ENCODE measurements at places on chromosomes 12 and 14.
A peak's percentile ranks its signal among the peaks of the same experiment; 100 is the strongest.

- no peak for DNase-seq
These were observed 540.4 kb upstream of the MGAT4C start for GRCh38 chr12:86796550-86796949.

GRCh38 chr12:61490526-61491498 lies 769.4 kb upstream of the USP15 start:
- no peak for DNase-seq

DNA sequence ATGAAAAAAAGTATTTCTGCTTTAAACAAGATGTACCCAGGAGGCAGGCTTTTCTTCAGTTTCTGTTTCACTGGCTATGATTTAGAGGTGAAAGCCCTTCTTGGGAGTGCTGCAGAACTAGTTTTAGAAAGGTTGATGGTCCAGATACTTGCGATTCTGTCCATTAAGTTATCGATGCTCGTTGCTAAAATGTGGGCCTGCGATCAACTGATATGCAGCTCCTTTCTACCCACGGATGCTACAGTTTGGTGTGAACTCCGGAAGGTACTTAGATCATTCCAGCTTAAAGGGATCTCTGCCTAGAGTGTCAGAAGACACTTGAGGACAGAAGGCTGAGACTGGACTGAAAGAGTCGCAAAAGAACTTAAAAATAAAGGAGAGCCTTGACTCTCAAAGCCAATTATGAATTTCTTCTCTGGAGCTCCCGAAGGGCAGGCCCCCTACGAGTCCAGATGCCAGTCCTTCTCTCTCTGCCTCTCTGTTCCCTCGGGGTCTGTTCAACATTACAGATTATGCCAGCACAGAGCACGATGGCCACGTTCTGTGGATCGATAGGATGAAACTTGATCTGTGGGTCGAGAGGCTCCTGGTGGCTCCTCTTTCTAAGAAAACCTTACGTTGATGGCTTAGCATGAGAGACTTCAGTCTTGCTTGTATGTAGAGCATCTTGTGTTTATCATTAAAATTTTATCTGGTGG lies 40.0 kb downstream of the FBXW8 start:
- no peak for DNase-seq

DNA sequence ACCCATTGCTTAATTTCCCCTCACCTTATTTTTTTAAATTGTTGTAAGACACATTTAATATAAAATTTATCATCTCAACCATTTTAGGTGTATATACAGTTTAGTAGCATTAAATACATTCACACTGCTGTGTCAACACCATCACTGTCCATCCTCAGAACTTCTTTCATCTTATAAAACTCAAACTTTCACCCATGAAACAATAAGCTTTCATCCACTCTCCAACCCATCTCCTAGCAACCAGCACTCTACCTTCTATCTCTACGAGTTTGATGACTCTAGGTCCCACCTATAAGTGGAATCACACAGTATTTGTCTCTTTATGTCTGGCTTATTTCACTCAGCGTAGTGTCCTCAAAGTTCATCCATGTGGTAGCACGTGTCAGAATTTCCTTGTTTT lies 75.5 kb downstream of the TBX3 start:
- DNase-seq, result no peak

DNA sequence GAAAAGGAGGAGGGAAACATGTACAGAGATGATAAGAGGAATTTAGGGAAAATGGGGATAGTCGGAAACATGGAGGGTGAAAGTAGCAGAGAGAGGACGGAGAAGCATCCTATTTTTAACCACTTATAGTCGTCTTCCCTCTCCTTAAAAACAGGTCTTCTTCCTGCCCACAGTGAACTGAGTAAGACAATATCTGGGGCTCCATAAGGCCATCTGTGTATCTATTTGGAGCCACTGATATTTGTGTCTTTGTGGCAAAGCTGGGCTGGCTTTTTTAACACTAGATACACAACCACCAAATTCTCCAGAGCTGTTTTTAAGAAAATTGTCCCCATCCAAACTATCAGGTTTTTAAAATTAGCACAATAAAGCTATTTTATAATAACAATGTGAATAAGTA lies 109.5 kb upstream of the RAP1B start:
- DNase-seq, result no peak

DNA sequence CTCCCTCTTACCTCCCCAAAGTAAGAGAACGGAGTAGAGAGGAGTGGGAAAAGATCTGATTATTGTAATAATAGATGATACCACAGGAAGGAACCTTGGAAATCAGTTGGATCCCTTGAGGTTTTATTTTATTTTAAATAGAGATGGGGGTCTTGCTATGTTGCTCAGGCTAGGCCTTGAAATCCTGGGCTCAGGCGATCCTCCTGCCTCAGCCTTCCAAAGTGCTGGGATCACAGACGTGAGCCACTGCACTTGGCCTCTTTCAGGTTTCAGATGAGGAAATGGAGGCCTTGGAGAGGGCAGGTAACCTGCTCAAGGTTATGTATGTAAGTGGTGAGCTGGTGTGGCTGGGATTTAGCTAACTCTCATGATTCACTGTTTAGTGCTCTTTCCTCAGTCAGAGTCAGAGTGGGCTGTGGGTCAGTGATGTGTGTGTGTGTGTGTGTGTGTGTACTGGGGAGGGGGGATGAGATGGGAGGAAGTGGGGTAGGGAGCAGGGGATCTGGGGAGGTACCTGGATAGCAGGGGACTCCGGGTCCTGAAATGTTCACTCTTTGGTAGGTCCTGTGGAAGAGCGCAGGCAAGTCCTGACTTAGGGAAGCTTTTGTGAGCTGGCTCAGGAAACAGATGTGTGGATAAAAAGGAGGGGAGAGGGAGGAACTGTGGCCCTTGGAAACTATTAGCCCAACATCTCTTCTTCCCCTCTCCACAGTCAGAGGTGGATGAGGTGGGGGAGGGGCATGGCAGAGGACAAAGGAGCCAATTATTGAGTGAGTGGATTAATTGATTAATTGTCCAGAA lies 4.7 kb upstream of the CISTR start:
- DNase-seq, result no peak

DNA sequence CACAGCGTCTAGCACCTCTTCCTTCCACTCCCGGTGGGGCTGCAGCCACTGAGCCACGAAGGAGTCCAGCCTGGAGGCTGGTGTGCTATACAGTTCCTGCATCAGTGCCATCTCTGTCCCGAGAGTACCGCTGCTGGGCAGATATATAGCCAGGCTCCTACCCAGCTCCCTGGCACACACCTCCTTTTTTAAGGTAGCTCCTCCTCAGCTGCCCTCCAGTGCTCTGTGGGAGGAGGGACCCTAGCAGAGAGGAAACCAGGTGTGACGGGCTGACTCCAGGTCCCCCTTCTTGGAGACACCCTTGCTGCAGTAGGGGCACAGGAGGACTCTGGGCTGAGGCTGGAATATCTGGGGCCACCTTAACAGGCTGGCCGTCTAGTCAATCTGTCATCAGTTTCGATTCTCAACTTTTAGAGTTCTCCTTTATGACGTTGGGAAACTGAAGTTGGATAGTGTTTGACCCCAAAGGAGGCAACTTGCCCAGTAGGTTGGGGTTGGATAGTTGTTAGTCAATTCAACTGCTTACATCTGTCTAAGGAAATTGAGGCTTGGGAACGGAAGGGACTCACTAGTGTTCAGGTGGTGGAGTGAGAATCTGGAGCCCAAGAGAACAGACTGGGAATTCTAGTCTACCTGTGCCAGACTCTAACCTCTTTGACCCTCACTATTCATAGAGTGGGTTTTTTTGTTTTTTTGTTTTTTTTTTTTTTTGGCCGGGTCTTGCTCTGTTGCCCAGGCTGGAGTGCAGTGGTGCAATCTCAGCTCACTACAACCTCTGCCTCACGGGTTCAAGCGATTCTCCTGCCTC lies at the start of gene OASL:
OASL (minus strand) TSS at position 386 of the 808 bp plus-strand sequence; CDS start at position 111, 275 bp downstream.
- peak; percentile 8 for DNase-seq

DNA sequence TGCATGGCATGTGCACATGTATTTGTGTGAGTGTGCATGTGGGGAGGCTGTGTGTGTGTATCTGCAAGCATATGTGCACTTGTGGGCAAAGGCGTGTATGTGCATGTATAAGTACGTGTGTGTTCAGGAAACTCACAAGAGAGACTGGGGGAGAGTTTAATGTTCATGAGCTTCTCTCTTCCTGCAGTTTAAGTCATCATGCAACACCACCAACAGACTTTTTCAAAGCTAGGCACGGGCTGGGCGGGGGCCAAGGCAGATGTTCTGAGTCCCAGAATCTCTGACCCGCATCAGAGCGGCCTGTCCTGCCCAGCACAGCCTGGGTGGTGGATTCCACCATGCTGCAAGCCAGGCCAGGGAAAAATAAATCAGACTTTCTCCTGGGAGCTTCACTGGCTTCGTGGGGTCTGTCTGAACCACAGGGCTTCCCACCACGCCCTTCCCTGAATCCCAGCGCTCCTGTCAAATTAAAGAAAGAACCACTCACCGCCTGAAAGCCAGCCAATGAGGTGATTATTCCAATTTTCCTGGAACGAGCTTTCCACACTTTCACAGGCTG lies 75.7 kb downstream of the PITPNM2 start:
- no peak for DNase-seq

DNA sequence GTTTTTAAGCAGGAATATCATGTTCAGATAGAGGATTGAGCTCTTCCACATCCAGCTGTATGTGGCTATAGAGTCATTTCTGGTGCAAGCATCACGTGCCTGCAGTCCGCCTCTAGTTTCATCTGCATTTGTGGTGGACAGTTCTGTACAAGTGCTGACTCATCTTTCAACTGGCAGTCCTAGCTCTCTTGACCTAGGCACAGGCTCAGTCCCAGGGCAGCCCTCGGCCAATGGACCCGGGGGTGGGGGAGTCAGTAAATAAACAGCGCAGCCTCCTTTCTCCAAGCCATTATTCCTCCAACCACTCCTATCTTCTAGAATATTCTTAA lies 41.8 kb upstream of the FRMD6 start:
- no peak for DNase-seq

GRCh38 chr12:62279058-62279457 lies 18.9 kb downstream of the USP15 start:
- no peak for DNase-seq

GRCh38 chr12:6858799-6859198 lies 6.8 kb downstream of the USP5 start:
- DNase-seq, result no peak

- DNase-seq, result no peak
These were observed 427.7 kb downstream of the FUT8 start for GRCh38 chr14:65840118-65840751.

GRCh38 chr14:42229976-42230375 lies 623.3 kb downstream of the LRFN5 start:
- no peak for DNase-seq

- DNase-seq, result no peak
These were observed 4.5 kb downstream of the TMED8 start for GRCh38 chr14:77372304-77372841.

DNA sequence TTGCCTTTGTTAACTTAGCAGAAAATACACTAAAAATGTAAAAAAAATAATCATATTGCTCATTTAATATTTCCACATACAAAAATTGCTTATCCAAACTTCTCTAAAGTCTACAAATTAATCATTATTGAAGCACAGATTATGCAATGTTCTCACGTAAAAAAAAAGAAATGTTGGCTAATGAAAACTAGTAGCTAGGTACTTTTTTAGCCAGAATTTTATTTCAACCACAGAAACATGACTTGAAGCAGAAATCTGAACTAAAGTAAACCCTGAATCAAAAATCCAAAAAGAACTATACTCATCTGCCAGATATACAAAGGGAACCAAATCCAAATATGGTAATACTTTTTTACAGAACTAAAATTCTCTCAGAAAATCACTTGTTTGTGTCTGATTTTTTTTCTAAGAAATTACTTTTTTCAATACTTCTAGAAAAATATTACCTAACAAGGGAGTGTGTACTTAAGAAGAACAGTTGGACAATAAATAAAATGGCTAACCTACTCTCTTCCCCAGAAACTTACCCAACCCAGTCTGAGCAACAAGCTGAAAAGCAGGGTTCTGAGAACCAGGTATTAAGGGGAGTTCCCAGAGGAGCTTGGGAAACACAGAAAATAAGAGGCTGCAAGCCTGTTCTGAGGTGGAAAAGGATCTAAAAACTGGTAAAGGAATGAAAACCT lies 78.4 kb upstream of the RAP1B start:
- no peak for DNase-seq

- DNase-seq, result no peak
These were observed 212.5 kb upstream of the DDHD1 start for GRCh38 chr14:53365486-53366130.

GRCh38 chr14:103521951-103522563 lies 573 bp downstream of the CKB start:
- no peak for DNase-seq

DNA sequence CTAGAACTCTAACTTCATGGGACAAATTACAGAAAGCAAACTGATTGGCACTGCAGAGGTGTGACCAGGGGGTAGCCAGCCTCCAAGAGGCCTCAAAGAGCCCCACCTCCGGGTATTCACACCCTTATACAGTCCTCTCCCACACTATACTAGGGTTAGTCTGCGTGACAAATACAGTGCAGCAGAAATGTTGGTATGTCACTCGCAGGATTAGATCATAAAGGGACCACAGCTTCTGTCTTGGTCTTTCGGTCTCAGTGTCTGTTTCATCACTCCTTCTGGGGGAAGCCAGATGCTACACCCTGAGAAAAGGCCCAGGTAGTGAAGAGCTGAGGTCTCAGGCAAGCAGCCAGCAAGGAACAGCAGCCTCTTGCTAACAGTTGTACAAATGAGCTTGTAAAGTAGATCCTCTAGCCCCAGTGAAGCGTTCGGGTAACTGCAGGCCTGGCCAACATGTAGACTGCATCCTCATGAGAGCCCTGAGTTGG lies 68.9 kb upstream of the SAV1 start:
- DNase-seq, result no peak

DNA sequence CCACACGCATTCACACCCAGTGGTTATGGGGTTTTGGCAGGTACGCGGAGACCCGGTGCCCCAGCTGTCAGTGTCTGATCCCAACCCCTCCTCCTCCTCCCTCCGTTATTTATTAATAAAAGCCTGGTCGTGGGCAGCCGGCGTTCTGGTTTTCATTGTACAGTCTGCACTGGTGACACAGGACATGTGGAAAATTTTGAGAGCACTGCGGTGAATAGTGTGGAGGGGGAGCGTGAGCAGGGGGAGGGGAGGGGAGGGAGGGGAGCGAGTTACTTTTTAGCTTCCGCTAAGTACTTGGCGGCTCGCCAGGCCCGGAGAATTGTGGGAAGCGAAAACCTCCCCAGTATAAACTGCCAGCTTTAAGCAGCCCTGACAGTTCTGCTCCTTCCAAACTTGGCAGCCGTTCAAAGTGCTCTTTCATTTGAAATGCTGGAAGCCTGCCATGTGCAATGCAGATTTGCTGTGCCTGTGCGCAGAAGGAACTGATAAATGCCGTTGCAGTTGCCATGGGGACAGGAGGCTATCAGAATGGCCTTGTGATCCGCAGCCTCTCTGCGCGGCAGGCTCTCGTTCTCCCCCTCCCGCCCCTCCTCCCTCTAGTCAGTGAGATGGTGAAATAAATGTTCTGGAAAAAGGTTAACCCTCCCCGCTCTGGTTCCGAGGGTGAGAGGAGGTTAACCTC lies 11.7 kb upstream of the IRF2BPL start:
- DNase-seq, result peak; percentile 96

- DNase-seq, result no peak
These were observed 20.5 kb upstream of the ZNF740 start for GRCh38 chr12:53160000-53160399.

DNA sequence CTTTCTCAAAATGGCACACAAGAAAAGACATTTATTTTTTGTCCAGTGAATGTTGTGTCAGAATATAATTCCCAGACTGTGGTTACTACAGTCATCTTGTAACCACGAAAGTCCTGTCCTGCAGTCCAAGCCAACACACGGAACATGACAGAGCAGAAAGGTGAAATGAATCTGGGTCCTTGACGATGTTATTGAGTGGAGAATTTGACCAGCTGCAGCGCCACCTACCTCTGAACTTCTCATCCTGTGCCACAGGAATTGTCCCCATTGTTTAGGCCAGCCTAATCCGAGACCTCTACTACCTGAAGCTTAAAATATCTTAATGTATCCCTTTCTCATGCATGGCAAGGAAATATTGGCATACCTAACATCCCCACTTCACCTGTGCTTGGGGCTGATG lies 64.1 kb upstream of the OTX2 start:
- no peak for DNase-seq

Data from stimulated activated CD4-positive, alpha-beta T cell treated with anti-CD3 and anti-CD28 coated beads, Interleukin-1b, Interleukin-23, amount 100 ng/mL, for 1 hour (primary cell).